ENCODE measurements at places on chromosomes 12 and 14. TPM values are rescaled to one million over a fixed set of nuclear protein-coding genes. Genes with fewer than 3 reads are reported as not detected.

CLEC2A gene
- not detected for total RNA-seq

TMEM63C gene
- total RNA-seq = 2.2 TPM

SARNP gene
- 65.6 TPM for total RNA-seq

PSEN1 gene
- total RNA-seq = 33.5 TPM

ABCD2 gene
- not detected for total RNA-seq

CAPZA3 gene
- not detected for total RNA-seq

WSCD2 gene
- not detected for total RNA-seq

SMCO2 gene
- total RNA-seq = 1.9 TPM

OR10AD1 gene
- total RNA-seq = not detected

DIABLO gene
- 51.7 TPM for total RNA-seq

SLC25A47 gene
- total RNA-seq = not detected

DNA sequence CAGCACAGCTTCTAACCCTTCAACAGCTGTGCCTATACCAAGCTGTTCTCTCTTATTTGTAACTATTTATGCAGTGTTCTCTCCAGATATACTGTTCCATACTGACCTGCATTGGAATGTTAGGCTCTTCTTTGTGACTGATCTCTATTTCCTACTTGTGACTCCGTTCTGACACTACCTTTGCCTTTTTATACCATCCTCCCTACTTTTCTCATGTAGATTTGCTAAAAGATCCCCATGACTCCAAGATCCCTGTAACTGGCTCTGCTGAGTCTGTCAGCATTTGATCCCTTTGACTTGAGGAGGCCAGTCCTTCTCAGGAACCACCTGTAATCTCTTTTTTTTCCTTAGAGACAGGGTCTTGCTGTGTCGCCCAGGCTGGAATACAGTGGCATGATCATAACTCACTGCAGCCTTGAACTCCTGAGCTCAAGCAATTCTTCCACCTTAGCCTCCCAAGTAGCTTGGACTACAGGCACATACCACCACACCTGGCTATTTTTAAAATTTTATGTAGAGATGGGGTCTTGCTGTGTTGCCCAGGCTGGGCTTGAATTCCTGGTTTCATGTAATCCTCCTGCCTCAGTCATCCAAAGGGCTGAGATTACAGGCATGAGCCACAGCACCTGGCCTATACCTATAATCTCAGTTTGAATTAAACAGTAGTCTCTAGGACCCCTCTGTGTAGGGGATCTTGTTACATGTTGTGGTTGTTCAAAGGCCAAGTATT, 368.3 kb downstream of the ZFP36L1 start:
- DNase-seq = no peak

GRCh38 chr14:100651999-100652508, 64.8 kb upstream of the BEGAIN start:
- DNase-seq = no peak

DNA sequence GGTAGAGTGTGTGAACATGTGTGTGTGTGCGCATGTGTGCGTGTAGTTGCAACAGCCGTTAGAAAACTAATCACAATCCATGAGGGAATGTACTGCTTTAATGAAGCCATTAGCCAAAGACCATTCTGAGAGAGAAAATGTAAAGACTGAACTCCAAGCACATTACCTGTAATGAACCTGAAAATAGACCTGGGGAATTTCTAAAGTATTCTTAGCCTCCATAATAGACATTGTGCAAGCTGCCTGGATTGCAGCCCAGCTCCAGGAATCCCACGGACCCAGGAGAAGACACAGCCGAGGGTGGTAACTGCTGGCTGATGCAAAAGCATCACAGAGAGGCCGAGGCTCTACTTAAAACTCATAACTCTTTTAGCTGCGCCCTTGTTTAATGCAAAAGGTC, 156.6 kb downstream of the SLC15A4 start:
- no peak for DNase-seq

- no peak for DNase-seq
These were observed 106.7 kb downstream of the RERG start for GRCh38 chr12:15114501-15114900.

- no peak for DNase-seq
These were observed 83.5 kb downstream of the SAMD4A start for GRCh38 chr14:54650331-54650958.

- peak; percentile 27 for DNase-seq
These were observed 780 bp upstream of the SLC41A2 start for GRCh38 chr12:104958805-104959334.

DNA sequence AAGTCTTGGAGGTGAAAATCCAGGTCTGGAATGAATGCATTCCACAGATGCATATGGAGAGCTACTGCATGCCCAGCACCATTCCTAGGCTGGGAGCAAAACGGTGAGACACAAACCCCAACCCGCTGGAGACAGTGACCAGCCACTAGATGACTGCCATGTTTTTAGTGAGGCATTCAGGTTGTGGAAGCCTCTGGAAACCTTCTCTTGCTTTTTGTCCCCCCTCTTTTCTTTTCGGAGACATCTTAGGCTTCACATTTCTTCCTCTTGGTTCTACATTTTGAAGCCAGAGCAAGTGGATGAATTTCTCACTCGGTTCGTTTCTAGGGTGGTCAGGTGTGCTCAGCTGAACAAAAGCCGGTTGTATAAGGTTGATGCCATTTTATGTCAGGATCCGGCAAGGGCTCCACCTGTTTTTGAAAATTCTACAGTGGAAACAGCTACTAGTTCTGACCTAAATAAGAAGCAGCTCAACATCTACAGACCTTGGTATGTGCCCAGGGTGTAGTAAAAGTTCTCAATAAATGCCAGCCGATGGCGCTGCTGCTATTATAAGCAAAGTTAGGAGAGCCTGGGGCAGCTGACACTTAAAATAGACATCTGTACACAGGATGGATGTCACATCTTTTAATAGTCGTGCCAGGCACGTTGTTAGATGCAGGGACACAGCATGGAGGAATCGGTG, 1.8 kb upstream of the ZNF839 start:
- DNase-seq = peak; percentile 65

DNA sequence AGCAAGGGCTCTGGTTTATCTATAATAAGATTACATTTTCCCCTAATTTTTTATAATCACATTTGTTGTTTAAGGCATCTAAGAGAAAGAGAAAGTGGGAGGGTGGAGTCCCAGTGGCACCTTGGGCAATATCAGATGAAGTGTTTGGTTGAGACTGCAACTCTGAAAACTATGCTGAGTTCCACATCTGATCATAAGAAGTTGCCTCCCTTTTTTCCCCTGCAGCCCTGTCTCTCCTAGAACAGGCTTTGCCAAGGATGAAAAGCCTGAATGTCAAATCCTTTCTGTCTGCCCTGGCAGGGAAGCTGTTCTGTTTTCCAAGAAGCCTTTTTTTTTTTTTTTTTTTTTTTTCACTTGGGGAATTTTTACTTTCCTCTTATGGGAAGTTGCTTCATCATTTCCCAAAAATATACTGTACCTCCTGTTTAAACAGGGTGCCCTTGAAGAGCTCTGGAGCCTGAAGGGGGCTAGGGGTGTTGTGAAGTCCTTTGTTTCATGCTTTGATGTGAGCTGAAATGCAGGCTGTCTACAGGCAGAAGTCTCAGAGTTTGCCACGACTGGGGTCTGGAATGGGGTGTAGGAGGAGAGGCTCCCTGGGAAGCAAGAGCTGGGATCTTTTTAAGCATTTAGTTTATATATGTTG, 71.3 kb downstream of the SUSD6 start:
- no peak for DNase-seq

DNA sequence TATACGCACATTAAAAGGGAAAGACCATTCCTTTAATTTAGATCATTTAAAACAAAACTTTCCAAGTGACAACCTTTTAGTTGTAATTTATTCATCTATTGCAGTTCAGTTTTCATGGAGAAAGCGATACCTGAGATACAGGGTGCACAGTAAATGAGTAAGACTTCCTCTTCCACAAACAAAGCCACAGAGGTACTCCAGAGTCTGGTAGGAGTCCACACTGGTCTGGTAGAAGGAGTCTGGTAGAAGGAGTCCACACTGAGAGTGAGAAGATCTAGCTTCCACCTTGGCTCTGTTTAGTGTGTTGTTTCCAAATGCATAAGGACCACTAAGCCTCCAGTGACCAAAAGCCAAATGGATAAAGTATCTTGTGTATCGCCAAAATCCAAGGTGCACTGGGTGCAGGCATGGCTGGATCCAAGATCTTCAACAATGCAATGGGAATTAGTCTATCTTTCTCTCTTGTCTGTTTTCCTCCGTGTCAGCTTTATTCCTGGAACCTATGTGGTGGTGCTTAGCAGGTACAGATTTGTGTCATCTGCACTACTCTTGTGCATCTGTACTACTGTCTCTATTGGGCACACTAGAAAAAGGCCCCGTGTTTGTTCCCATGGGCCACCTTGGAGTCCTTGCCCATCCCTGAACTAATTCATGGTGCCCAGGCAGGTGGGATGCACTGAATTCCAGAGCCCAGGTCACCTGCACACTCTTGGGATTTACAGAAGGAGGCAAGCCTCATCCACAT, 331.1 kb downstream of the BCL11B start:
- DNase-seq = no peak

- DNase-seq = peak; percentile 52
These were observed 58.5 kb upstream of the TMPO start for GRCh38 chr12:98456576-98457573.

DNA sequence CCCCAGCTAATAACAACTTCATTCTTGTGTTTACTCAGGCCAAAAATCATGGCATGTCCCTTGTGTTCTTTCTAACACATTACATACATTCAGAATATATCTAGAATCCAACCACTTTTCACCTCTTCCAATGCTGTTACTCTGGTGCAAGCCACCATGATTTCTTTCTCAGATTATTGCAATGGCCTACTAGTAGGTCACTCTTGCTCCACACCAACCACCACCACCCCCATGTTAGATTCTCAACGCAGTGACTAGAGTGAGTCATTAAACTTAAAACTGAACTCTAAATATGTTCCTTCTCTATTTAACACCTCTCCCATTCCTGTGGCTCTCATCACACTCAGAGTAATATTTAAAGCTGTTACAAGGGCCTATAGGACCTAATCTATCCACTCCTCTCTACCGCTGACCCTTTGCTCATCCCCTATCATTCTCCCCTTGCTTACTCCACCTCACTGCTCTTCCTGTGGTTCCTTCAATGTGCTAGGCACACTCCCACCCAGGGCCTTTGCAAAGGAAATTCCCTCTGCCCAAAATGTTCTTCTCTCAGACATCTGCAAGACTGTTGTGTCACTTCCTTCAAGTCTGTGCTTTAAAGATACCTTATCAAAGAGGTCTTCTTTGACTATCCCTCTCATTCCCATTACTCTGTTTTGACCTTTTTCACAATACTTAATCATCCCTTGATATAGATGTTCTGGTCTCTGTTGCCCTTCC, 6.6 kb downstream of the RTN1 start:
- no peak for DNase-seq

- DNase-seq = peak; percentile 86
These were observed at the start of gene ZBTB1 for GRCh38 chr14:64504310-64504896. Gene ZBTB1, plus strand, starts transcription at chr14:64504770. Its CDS starts 16,735 bp downstream, at chr14:64521505.

GRCh38 chr14:57889245-57889644, 23.4 kb upstream of the SLC35F4 start:
- DNase-seq = no peak

GRCh38 chr12:107115119-107115518, 21.8 kb upstream of the CRY1 start:
- DNase-seq = no peak

- peak; percentile 0 for DNase-seq
These were observed 382.3 kb downstream of the ALG10 start for GRCh38 chr12:34404377-34405285.

GRCh38 chr12:93802698-93803423, 125.7 kb downstream of the CRADD start:
- DNase-seq = no peak

DNA sequence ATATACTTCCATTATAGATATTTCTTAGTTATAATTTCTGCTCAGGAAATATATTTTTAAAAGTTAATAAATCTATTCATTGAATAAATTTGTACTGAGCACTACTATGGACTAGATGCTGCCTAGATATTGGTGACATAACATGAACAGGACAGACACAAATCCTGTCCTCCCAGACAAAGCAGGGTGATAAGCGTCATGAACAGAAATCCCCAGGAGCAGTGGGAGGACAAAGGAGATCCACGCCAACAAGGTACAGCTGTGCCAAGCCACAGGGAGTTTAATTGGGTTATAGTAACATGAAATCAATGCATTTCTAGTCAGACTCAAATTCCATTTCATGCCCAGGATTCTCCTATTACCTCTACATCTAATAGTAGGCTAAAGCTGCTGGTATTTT, 171.8 kb upstream of the CPNE8 start:
- no peak for DNase-seq

- DNase-seq = no peak
These were observed 94.5 kb downstream of the NTS start for GRCh38 chr12:85968606-85969005.

DNA sequence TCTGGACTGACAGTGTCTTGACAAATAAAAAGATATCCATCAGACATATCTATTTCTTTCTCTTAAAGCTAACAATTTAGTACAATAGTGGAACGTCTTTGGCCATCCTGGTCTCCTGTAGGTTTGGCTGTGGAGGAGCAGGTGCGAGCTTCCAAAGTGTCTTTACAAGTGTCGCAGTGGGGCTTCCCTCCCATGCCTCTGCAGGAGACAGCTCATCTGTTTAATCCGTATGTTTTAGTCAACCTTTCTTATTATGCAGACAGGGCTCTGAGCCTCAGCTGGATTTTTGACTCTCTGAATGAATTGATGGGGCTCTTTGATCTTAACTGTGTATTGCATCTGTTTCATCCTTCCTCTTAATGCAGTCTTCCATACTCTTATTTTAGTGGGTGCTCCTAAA, 57.5 kb downstream of the RMST start:
- no peak for DNase-seq

GRCh38 chr14:29548948-29549370, 378.7 kb downstream of the PRKD1 start:
- no peak for DNase-seq

- no peak for DNase-seq
These were observed 223.7 kb downstream of the PELI2 start for GRCh38 chr14:56341766-56342493.

DNA sequence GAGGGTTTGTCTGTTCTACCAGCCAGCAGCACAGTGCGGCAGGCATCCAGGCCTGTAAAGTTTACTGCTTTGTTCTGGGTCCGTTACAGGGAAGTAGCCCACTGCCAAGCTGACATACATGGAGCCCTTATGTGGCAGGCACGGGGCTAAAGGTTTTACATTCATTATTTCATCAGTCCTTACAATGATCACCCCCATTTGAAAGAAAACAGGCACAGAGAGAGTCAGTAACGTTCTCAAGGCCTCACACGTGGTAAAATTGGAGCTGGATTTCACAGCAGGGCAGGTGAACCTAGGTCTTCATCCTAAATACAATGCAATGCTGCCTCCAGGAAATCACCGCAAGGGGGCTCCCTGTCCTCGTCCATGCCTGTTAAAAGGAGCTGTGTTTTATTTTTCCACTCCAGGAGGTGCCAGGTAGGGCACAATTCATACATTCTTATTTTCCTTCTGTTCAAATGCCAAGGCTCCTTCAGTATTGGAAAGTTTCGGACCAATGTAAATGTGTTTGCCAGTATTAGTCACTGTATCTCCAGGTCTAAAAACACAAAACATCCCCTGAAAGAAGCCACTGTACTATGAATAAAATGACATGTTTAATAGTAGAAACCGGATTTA, 172.2 kb upstream of the GZMB start:
- DNase-seq = peak; percentile 62

DNA sequence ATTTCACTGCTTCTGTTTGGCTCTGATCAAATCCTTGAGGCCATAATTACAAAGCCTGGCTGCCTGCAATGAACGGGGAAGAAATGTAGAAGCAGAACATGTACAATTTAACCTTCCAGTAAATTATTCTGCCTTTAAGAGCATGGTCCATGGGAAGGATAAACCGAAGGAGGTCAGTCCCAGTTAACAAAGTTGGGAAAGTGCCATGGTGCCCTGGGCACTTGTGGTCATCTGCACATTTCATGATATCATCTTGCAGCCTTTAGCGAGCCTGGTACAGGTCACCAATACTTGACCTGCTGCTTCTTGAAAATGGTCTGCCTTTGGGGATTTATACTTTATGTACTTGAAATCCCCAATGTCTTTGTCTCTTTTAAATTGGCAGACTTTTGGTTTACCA, 175.9 kb upstream of the KITLG start:
- DNase-seq = no peak

Measured in PC-9 (cell line).